ENCODE measurements at places on chromosomes 7 and 10.

DNA sequence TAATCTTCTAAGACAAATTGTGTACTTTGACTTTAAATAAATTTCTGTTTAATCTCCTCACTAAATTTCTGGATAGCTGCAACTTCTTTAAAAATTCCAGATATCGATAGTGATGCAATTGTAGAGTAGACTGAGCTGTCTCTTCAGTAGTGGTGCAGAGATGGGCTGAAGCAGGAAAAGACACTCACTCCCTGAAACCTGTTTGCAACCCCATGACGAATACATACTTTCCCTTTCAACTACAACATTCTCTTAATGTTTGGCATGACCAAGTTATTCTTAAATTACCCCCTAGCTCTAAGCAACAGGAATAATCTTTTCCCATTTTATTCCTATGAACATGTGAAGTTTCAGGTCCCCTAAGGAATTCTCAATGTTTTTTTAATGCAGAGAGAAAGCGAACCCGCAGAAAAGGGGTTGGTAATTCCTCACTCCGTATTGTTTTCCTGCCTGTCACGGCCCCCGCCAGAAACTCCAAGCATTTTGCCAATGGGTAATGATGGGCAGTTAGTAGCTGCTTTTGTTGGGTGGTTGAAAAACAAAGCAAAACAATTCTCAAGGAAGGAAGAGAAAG is 1.3 kb downstream of the THSD7A start:
- ATAC-seq, result 0 out of 3 replicates have a peak, but pooled peaks have one; percentile 10

DNA sequence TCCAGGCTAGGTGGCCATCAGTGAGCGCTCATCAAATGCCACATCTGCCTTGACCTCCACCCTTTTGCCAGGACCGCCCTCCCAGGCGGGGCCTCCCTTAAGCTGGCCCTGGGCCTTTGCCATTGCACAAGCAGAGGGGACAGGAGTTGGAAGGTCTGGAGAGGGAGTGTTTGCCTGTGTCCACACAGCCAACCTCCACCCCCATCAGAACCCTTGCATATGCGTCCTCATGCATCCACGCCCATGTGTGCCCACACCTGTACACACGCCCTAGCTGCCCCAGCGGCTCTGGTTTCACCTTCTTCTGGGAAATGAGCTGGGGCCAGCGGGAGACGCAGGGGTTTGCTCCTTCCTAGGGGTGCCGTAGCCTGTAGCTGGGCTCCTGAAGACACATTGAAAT is 64.0 kb downstream of the NEURL1 start:
- no peak for ATAC-seq

- ATAC-seq, result no peak
Observed at GRCh38 chr7:132386201-132386681, 190.0 kb downstream of the PLXNA4 start.

DNA sequence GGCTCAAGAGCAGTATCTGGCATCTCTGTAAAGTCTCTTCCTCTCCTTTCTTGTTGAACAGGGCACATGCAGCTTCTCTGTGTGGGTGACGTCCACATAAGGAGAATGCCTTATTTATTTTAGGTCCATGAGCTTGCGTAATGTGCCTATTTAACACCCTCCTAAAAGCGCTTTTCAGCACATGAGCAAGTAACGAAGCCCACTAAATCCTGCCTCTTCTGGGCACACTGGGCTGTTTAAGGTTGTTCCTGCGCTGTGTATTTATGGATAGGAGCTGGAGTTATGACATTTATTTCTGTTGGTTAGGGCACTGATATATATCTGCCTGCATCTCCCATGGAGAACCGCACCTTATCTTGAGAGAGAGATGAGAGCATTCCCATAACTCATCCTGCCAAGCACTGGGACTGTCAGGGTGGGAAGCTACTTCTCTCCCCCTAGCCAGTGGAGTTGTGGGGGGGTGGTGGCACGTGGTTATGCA is 76.1 kb downstream of the LRRC4 start:
- no peak for ATAC-seq

DNA sequence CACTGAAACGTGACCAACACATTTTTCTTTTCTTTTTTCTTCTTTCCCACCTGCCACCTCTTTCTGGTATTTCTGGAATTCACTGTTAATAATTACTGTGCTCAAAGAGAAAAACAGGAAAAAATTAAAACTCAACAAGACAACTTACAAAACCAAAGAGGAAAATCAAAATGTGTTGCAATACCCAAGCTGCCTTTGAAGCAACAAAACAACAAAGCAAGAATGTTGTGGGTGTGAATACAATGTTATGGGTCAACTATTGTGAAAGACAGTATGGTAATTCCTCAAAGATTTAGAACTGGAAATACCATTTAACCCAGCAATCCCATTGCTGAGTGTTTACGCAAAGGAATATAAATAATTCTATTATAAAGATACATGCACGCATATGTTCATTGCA is 415.1 kb downstream of the GFRA1 start:
- no peak for ATAC-seq

DNA sequence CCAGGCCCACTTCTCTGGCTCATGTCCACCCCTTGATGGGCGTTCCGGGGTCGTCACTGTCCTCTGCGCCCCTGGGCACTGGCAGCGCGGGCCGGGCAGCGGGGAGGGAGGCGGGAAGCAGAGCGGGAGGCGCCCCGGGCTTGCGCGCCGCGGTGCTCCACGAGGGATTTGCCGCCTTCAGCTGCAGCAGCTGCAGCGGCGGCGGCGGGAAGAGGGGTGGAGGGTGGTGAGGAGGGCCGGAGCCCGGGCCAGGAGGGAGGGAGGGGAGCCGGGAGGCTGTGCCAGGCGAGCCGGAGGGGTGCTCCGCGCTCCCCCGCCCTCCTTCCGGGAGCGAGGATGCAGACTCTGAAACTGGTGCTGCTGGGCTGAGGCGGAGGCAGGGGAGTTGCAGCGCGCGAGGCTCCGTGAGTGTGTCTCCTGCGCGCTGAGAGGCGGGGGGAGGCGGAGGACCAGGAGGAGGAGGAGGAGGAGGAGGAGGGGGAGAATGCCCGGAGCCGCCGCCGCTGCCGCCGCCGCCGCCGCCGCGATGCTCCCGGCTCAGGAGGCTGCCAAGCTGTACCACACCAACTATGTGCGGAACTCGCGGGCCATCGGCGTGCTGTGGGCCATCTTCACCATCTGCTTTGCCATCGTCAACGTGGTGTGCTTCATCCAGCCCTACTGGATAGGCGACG is at the start of gene LHFPL3:
TSS of gene LHFPL3 (plus strand) at position 308 of the 674 bp plus-strand sequence.
- peak; percentile 70 for ATAC-seq

DNA sequence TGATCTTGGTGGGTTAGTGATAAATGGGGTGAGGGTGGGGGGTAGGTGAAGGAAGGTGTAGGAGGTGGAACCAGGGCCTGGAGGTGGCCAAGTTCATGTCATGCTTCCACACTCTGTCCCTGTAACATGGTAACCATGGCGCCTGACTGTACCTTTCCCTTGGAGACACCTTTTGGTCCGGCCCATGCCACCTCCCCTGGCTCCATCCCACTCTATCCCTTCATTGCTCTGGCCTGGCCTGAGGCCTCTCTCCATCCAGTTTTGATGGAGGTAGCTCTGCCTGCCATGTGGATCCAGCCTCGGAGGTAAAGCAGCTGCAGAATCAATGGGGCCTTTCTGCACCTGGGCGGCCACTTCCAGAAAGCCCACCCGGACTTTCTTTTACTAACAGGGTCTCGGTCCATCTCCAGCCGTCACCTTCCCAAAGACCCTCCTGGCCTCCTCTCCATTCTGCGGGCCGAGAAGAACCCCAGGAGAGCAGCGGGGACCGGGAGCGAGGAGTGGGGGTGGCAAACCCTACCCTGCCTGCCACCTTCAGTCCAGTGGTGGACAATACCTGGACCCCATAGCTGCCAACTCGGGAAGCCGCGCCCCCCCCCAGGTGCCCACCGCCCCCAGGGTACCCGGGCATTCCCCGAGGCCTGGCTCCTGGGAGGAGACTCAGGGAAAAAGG is 504 bp upstream of the TRRAP start:
- ATAC-seq, result peak; percentile 42

DNA sequence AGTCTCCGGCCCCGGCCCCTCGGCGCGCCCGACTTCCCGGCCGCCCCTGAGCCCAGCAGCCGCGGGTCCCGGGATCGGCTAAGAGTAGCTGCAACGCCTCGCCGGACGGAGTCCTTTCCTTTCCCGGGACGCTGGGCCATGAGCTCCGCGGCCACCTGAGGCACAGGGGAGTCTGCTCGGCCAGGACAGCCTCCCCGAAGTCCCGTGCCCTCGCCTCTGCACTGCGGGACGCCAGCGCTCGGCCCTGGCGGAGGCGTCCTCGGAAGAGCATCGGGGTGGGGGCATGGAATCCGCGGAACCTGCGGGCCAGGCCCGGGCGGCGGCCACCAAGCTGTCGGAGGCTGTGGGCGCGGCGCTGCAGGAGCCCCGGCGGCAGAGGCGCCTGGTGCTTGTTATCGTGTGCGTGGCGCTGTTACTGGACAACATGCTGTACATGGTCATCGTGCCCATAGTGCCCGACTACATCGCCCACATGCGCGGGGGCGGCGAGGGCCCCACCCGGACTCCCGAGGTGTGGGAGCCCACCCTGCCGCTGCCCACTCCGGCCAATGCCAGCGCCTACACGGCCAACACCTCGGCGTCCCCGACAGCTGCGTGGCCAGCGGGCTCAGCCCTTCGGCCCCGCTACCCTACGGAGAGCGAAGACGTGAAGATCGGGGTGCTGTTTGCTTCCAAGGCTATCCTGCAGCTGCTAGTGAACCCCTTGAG is 502 bp downstream of the SLC18A3 start:
- ATAC-seq, result peak; percentile 6

DNA sequence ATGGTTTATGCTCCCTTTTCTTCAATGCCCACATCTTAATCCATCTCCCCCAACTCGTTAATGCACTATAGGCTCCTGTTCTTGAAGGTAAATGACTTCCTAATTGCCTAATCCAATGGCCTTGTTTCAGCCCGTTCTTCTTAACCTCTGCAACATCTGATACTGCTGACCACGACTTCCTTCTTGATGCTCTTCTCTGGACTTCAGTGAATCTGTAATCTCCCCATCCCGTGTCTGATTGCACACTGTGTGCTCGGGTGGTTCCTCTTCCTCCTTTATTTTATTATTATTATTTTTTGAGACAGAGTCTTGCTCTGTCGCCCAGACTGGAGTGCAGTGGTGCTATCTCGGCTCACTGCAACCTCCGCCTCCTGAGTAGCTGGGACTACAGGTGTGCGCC is 58.9 kb downstream of the HIPK2 start:
- ATAC-seq, result no peak

- no peak for ATAC-seq
Observed at GRCh38 chr10:109029870-109030269, 893.4 kb downstream of the XPNPEP1 start.

GRCh38 chr10:20089879-20090278 is 273.6 kb downstream of the PLXDC2 start:
- no peak for ATAC-seq

DNA sequence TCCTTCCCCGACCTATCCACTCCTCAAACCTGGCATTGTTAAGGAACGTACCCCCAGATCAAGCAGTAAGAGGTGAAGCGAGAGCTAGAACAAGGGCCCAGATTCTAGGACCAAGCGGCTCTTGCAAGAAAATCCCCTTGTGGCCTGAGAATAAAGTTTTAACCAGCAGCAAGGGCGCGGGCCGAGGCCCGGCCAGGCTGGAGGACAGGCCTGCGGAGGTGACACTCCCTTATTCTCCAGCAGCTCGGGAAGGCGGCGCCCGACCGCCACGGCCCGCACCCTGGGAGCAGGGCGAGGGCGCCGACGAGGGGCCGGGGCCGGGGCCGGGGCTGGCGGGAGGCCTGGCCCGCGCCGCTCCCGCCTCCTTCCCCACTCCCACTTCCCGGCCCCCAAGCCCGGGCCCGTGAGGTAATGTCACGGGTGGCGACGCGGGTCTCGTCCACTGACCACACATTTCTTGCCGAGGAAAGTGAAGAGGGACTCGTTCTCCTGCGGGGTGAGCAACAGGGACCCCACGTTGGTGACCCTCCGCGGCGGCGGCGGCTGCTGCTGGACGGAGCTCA is 551 bp downstream of the WASL start:
- peak; percentile 56 for ATAC-seq

DNA sequence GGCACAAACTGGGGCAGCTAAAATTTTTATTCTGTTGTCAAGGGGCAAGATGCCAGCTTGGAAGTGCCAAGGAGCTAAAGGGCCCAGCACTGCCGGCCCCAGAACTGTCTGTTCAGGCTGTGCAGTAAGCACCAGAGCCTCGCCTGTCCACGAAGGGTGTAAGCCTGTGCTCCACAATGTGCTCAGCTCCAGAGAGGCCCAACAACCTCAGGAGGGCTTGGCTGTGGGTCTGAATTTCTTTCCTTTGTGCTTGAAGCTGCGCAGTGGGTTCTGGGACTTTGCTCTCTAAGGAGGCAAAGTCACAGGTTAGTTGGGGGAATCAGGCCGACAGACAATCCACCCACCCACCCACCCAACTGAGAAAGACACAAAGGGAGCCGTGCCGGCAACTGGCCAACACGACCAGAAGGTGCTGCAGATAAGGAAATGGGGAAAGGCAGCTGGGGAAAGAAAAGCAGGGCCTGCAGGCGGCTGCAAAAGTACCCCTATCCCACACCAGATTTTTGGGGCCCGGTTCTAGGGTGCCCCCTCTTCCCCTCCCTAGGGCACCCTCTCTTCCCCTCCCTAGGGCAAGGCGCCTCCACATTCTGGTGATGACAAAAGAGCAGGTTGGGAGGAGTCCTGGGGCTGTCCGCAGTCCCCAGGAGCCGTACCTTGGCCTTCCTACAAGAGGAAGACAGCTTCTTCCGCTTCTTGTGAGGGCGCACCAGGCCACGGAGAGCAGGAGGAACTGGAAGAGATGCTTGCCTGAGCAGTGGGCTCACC is 7.7 kb downstream of the DDX56 start:
- peak; percentile 37 for ATAC-seq

GRCh38 chr7:93030605-93031225 is 87.1 kb downstream of the SAMD9 start:
- ATAC-seq, result peak; percentile 88

- ATAC-seq, result no peak
Observed at GRCh38 chr7:98097042-98097645, 9.5 kb upstream of the LMTK2 start.
